T-helper 2 cell (primary cell): ENCODE measurements at places on chromosomes 5 and 9.

DNA sequence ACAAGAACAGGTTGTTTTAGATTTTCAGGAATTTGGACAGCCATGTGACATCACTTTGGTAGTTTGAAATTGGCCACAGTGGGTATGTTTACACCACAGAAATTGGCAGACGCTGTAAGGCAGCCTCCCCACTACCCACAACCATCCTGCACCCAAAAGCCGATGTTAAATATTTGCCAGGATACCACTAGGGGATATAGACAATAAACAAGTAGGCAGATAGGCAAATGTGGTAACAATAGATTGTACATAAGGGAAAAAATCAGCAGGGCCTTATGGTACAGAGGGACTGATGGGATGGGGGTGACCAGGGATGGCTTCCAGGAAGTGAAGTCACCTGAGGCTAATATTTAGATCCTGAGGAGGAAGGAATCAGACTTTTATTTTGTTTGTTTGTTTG, 31.1 kb upstream of the DUSP1 start:
- DNase-seq = no peak

DNA sequence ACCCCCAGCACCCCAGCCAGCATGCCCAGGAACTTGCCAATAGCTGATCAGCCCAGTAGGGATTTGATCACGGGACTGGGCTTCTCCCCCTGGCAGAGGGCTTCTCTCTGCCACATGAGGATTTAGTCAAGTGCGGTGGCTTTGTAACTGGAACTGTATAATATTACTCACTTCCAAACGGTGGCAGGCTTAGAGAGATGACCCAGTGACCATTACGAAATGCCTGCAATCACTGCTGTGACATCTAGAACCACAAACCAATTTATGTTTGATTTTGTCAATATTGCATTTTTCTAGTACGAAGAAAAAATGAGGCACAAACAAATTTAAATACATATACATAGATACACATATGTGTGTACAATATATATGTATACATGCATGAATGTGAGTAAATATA, 192.1 kb downstream of the ERCC6L2 start:
- no peak for DNase-seq

DNA sequence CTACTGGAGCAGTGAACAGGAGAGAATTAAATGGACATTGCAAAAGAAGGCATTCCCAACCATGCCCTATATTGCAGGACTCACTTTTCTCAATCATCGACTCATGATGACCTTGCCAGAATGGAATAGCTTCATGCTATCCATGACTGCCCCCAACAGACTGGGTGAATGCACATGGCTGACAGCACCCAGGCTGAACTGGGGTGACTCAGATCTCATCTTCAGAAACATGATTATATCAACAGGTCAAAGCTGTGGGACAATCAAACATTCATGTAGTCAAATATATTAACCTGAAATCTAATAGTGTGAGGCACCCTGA, 34.7 kb upstream of the MIER3 start:
- DNase-seq = no peak

- no peak for DNase-seq
Measured at GRCh38 chr9:130262061-130262745, 3.4 kb upstream of the HMCN2 start.

GRCh38 chr5:148739524-148739923, 85.2 kb upstream of the HTR4 start:
- DNase-seq = no peak

DNA sequence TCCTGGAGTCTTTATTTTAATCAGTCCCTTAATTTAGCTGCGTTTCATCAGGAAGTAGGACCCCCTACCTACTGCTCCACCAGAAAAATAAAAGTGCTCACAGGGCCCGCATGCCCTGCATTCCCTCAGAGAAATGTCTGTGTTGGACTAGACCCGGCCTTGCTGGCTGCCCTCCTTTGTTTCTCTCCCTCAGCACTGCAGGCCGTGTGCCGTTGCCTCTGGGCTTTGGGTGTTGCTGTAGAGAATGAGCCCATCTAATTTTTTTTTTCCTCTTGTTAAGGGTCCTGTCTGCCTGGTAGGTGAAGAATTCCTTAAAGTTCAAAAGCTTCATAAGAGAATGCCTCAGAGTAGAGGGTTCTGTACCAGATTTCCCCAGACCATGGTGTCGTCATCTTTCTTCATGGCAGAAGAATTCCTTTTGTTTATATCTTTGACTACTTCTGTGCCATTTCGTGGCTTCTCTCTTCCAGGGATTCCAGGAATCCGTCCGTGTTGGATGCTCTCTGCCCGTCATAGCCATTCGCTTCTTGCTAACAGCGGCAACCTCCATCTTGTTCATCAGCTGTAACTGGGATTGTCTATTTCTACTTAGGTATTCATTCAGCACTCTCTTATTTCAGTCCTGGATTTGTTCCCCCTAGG, 49.8 kb upstream of the ANGPTL2 start:
- no peak for DNase-seq

DNA sequence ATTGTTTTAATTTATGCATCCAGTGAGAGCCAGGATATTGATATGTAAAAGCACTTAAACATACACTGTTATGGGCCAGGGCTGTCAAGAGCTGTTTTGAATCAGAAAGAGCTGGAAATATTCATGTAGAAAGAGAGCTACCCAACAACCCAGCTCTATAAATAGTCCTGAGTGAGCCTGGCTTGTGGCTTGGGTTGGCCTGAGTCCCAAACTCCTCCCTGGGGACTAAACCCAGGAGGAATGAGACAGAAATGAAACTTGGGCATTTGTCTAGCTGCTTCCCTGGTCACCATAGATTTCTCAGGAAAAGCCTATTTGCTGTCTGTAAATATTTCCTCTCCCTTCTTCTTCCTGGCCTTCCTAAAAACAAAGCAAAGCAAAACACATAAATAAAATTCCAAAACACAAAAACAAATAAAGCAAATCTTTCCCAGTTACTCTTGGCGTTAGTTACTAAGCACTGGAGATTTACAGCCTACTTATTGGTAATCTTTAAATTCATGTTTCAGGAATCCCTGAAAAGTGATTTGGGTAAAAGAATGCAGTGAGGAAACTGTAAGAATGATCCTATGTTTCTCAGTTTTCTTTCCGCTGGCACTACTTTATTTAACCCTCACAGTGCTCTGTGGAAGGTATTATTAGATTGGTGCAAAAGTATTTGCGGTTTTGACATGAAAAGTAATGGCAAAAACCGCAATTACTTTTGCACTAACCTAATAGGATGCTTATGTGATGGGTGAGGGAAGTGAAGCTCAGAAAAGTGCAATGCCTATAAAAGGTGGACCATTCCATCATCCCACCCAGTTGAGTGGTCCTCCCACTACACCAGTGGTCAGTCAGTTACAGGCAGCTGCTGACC, 111.8 kb downstream of the CARTPT start:
- DNase-seq = no peak

GRCh38 chr5:156120777-156121176, 206.2 kb upstream of the SGCD start:
- DNase-seq = no peak

DNA sequence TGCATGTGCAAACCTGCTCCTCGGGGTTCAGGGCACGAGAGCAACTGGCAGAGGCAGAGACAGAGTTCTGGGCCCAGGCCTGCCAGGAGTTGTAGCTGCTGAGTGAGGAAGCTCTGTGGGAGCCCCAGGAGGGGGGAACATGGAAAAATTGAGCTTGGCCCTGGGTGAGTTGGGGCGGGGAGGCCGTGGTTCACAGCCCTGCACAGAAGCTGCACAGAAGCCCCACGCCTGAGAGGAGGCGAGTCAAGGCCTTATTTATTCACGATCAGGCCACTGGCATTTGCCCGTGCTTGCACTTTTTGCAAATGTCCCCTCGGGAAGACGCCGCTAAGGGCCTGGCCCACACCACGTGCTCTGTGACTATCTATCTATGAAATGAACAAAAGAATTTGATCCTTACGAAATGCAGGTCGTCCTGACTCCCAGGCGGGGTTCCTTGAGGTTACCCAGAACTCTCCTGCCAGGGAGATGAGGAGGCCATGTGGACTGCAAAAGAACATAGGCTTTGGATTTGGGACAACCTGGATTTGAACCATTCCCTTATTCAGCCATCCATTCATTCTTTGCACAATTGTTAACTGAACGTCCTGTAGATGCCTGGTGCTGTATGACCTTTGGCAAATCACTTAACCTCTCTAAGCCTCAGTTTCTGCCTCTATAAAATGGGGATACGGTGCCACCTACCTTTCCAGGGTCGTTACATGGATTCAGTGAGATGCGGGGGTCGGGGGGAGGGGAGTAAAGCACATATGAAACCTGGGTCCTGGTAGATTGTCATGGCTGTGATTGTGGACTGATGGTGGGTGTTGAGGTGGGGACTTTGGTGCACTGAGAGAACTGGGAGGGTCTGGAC, 17.9 kb downstream of the COL27A1 start:
- no peak for DNase-seq

- DNase-seq = no peak
Measured at GRCh38 chr5:150640311-150641005, at the start of gene SYNPO. Gene SYNPO, plus strand, starts transcription at chr5:150640660. Its CDS starts 7,616 bp downstream, at chr5:150648276.

DNA sequence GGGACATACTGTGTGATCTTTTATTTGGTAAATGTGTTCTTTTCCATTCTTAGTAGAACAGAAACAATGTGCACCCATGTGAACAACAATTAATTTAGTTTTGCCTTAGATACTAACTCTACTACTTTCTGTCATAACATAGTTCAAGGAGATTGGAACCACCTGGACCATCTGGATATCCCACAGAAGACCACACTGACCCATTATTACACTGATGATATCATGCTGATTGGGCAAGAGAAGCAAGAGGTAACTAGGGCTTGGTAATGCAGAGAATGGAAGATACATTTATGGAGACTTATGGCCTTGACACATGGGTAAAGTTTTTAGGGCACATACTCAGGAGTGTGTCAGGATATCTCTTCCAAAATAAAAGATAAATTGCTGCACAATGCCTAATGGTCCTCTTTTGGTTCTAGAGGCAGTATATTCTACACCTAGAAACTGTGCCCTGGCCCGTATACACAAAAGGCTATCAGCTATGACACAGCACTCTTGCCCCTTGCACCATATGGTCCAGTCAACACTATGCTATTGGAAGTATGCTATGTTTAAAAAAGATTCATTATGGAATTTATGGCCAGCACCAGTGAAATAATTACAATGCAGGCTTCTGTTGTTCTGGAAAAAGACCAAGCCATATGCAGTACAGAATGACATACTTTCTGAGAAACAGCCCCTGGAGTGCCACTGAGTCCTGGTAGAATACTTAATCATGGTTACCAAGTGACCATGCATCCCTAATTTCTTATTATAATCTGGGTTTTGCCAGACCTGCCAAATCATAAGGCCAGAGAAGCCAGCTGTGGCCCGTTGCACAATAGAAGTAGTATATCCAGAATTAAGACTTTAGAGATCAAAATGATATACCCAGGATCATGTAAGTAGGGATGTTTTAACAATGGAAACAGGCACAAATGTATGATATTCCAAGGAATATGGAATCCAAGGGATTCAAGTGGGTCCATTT, 41.6 kb upstream of the MROH2B start:
- DNase-seq = no peak

DNA sequence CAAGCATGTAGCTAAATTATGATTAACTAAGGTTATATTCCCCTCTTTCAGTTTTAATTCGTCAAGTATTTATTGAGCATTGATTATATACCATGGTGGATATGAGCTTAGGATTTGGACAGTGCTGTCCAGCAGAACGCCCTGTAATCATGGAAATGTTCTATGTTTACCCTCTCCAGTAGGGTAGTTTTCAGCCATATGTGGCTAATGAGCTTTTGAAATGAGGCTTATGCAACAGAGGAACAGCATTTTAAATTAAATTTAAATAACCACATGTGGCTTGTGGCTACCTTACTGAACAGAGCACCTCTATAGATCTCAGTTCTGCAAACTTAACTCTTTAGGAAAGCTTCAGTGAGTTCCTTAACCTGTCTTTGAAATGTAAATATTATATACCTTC, 59.1 kb downstream of the JMY start:
- DNase-seq = no peak

DNA sequence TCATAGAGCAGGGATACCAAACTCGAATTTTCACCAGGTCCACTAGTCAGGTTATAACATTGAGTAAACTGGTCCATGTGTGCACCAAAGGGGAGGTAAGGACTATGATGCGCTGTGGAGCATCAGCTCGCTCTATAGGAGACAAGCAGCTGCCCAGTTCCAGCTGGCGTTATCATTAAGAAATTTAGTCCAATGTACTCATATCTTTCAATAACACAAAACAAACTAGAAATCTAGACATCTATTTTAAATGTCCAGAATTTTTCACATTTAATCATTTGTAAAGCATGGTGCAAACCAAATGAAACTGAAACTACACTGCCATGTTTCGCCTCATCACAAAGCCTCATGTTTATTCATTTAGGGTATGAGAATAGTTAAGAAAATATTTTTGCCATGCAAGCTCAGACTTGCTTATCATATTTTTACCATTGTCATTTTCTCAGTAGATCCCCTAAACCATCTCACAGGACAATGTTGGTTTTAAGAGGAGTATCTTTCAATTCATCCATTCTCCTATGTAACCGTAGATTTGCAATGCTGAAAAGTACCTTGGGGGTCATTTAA, 50.9 kb downstream of the ZNF474 start:
- no peak for DNase-seq

GRCh38 chr5:126483156-126483555, 59.9 kb downstream of the GRAMD2B start:
- no peak for DNase-seq

- DNase-seq = no peak
Measured at GRCh38 chr5:53430618-53431252, 49.7 kb upstream of the FST start.

- no peak for DNase-seq
Measured at GRCh38 chr5:133121080-133121479, 69.3 kb downstream of the HSPA4 start.

DNA sequence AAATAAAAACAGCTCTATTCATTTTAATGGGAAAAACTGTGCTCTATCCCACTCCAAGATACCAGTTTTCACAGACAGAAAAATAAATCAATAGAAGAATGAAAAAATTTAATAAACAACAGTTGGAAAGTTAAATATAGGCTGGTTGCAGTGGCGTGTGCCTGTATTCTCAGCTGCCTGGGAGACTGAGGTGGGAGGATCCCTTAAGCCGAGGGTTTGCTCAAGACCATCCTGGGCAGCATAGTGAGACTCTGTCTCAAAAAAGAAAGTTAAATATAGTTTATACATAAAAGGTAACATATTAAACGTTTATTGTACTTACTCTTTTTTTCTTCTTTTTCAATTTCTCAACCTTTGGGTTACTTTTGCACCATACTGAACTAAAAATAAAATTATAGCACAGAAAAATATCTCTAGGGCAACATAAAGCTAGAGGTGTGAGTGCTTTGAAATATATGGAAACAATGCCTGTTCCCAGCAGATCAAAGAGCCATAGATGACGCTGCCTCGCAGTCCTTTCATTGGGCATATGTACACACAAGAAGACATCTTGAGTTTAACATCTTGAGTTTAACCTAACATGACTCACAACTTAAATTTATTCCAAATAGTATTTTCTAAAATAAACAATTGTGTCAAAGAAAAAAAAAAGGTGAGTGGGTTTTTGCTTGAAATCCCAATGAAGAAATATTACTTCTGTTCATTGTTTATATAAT, 25.7 kb upstream of the KLF9 start:
- DNase-seq = no peak

GRCh38 chr5:74161170-74161569, 479.4 kb downstream of the ENC1 start:
- no peak for DNase-seq
